ENCODE measurements at places on chromosomes 4 and X.

DNA sequence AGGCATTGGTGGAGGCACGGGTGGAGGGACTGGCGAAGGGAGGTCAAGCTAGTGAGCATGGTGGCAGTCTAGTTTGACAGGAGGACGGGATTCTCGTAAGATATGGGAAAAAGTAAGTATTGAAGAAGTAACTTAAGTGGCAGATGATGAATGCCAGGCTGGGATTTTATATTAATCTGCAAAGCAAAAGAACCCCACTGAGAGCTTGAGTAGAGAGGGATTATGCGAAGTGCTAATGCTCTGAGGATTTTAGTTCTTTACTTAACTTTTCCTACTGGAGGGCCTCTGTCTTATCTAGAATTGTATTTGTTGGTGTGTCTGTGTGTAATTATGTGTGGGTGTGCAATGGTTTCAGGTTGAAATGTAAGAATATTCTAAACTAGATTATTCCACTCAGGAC lies 327.9 kb downstream of the FAT4 start:
- no peak for DNase-seq

DNA sequence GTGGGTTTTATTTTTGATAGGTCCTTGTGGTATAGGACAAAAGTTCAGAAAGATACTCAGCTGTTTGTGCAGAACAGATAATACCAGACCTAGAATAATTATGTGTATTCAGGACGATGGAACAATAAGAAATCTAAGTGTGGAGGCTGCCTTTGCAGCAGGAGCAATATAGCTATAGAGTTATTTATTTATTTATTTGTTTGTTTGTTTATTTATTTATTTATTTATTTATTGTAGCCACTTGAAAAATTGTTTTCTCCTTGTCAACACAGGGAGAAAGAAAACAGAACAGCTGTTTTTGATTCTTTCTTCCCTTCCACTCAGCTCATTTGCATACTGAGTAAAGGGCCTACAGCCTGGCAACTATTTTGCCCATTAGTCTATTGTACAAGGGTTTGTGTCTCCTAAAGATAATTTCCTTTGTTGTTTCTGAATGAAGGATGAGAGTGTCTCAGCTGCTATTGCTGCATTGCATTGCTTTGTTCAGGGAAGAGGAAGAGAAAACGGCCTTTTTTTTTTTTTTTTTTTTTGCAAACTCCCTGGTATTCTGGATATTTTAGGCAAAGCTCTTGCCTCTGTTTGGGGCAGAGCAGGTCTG lies 56.0 kb upstream of the ESX1 start:
- DNase-seq: no peak

- no peak for DNase-seq
Measured at GRCh38 chr4:38669208-38669607, 5.2 kb downstream of the KLF3 start.

- DNase-seq: no peak
Measured at GRCh38 chr4:78606530-78607095, 55.0 kb downstream of the ANXA3 start.

- DNase-seq: no peak
Measured at GRCh38 chrX:129786210-129786651, 6.5 kb downstream of the SASH3 start.

DNA sequence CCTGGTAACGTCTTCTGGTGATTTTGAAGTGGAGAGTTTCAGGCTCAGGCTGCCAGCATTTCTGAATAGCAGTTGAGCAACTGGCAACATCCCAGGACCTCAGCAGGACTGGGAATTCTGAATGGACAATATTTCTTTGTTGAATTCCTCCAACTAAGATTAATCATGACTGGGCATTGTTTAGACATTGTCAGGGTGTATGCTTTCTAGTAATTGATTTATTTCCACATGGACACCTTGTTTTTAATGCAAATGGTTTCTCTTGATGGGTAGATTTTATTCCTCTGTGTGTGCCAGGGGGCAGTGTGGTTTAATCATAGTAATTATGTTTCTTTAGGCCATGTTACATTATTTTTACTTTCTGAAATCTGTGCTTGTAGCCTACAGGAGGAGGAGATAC lies 1004.7 kb upstream of the LCORL start:
- DNase-seq: peak; percentile 90

DNA sequence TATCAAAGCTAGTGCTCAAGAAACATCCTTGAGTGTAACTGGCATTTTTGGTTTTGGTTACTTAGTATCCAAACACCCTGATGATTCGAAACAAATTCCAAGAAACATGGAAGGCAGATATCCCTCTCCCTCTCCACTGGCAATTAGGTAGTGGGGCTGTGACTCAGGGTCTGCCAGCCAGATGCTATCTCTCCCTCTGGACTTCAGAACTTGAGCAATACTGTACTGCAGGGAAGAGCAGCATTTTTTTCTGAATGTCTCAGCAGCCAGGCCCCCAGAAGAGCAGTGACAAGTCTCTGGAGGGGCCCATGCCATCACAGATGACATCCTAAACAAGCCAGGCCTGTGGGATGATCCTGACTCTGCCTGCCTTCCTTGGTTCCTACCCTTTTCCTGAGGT lies 37.3 kb upstream of the BCORL1 start:
- no peak for DNase-seq

DNA sequence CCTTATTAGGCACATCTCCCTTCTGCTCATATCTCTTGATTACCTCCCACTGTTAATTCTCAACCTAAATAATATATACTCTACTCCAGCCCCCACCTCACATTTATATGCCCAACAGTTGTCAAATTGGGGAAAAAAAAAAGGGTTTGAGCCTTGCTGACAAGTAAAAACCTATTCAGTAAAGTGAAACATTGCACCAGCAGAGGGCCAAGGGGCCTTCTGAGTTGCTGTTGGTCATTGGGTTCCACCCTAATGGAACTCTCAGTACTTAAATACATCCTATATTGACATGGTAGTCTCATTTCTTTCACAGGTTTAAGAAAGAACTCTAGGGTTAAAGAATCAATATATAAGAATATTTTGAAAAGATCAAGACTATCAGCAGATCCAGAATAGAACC lies 362.2 kb downstream of the SMARCA1 start:
- DNase-seq: no peak

DNA sequence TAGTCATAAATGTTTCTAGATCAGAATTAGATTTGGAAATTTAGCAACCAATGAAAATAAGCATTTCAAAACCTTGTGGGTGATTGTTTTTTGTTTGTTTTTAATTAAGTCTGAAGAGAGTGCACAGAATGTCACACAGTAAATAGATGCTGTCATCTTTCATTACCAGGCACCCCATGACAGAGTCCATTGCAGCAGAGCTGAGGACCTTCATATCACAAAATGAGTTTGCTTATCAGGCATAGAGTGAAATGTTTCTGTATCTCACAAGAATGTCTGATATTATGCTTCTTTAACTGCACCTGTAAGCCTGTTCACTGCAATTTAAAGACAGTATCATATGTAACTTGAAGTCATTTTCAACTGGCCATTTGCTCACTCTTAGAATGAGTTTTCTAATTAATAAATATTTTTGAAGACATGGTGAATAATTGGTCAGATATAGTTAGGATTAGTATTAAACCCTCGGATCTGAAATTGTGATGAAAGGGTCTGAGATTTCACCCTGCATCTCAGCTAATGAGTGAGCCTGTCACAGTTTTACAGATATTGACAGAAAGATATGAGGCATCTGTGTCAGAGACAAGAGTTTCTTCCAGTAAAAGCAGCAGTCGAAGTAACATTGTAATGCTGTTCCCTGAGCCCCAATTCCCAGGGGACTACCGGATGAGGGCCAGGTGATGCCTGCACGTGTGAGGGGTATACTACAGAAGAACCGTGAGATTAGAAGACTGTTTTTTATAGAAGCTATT lies 416.4 kb downstream of the CCSER1 start:
- DNase-seq: no peak

- no peak for DNase-seq
Measured at GRCh38 chrX:131331152-131331551, 42.0 kb upstream of the IGSF1 start.

DNA sequence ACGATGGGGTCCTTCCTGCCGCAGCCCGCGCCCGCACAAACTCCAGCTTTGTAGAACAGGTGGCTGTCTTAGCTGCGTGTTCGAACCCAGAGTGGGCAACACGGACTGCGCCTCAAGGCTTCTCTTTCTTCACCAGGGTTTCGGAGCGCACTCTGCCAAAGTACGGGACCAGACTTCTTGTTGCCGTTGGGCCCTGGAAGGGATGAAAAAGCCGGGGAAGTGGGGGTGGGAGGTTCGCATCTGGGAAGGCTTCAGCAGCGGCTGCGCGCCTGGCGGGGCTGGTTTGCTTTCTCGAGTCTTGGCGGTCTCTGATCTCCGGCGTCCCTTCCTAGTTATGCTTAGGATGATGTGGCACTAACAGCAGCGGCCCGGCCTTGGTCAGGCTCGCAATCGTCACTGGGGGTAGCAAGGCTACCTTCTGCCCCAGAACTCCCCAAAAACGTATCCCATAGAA lies 673 bp downstream of the PARM1 start:
- DNase-seq: no peak

DNA sequence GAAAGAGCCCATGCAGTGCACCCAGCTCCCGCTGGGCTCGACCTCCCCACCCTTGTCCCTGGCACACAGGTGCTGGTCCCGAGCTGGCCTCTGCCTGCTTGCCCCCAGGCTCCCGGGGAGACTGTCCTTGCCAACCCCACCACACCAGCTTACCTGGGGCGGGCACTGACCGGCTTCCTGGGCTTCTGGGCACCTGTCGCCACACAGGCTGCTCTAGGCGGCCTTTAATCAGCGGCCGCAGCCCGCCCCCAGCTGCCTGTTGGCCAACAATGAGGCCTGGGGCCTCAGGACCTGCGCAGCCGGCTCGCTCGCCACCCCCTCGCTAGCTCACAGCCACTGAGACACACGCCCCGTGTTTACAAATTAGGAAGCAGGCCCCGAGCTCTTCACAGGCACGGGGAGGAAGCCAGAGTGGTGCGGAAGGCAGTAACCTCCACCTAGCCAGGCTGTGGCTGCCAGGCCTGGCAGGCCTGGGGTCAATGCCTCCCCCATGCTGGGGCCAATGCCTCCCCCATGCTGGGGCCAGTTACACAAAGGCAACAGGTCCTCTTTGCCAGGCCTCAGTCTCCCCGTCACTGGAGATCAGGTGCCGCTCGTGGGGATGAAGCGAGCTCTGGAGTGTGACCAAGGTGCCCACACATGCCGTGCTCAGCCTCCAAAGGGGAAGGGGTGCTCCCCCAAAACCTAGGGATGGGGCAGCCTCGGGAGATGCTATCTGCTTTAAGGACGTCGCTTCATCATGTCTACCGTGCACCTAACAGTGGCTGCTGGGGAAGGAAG lies at the start of gene TREX2:
Gene TREX2 (minus strand): TSS at position 201 of the 780 bp plus-strand sequence. CDS start 626 bp downstream, outside the sequence.
- no peak for DNase-seq

DNA sequence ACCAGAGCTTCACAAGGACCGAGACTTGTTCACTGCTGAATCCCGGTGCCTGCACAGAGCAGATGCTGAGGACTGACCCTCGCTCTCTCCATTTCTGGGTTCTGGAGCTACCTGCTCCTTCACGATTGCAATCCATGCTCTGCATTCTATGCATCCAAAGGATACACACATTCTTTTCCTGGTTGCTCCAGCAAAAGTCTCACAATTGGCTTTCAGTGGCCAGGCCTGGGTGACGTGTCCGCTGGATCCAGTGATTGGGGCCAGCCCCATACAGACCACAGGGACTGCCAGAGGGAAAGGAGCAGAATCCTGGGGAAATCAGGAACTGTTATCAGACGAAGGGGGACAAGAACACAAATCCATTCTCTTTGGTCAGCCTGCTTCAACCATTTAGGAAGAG lies 14.9 kb upstream of the CDKN2AIP start:
- no peak for DNase-seq

- DNase-seq: peak; percentile 14
Measured at GRCh38 chrX:147803948-147804347, 107.8 kb upstream of the FMR1 start.

- DNase-seq: no peak
Measured at GRCh38 chrX:8864161-8864560, 63.0 kb upstream of the FAM9A start.

- peak; percentile 56 for DNase-seq
Measured at GRCh38 chr4:3250956-3251690, 2.2 kb downstream of the MSANTD1 start.

- no peak for DNase-seq
Measured at GRCh38 chrX:72026341-72027023, 105.2 kb downstream of the RTL5 start.

- DNase-seq: no peak
Measured at GRCh38 chr4:152992027-152992426, 55.9 kb downstream of the FHDC1 start.

Data from renal cortical epithelial cell (primary cell).